Sigmoid colon (tissue), 7 donors: ENCODE measurements at places on chromosomes 6 and 20. TPM values are rescaled to one million over a fixed set of nuclear protein-coding genes. Genes with fewer than 3 reads are reported as not detected.
A peak's percentile ranks its signal among the peaks of the same experiment; 100 is the strongest.

- peak; percentile 37 for DNase-seq
Measured at GRCh38 chr20:32152421-32153155, 43.1 kb downstream of the TM9SF4 start.

The CGA gene
- total RNA-seq, result not detected

The KHDC1 gene
- 1.1 TPM for total RNA-seq

DNA sequence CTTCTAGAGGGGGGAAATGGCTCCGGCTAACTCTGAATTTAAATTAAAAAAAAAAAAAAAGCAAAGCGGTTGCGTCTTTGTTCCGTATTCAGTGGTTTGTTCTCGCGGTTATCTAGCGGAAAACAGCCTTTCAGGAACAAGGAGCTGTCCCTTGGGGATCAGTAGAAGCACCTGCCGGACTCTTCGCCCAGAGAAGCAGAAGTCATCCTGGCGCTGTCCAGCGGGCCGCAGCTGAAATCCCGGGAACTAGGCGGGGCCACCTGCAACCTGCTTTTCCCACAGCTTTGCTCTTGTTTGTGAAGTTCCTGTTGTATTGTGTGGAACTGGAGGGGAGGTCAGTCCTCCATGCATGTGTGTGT, 43.9 kb upstream of the GJE1 start:
- no peak for DNase-seq

- DNase-seq, result no peak
Measured at GRCh38 chr6:118780668-118781067, 113.3 kb upstream of the ASF1A start.

The CCN5 gene
- total RNA-seq, result 15.0 TPM

- DNase-seq, result no peak
Measured at GRCh38 chr6:20564269-20564668, 30.0 kb downstream of the CDKAL1 start.

The CST7 gene
- total RNA-seq, result not detected

The SMAP1 gene
- total RNA-seq, result 19.7 TPM

- DNase-seq, result no peak
Measured at GRCh38 chr6:66396145-66396544, 689.1 kb upstream of the EYS start.

DNA sequence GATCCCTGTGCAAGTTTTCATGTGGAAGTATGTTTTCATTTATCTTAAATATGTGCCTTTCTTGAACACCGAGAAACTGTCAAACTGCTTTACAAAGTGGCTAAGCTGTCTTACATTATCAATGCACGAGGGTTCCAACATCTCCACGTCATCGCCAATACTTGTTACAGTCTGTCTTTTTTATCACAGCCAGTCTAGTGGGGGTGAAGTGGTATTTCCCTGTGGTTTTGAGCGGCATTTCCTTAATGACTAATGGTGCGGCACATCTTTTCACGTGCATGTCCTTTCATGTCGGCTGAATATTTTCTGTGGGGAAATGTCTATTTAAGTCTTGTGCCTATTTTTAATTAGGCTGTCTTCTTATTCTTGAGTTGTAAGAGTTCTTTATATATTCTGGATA, 280.4 kb downstream of the FOXC1 start:
- DNase-seq, result no peak

GRCh38 chr20:32569380-32570305, 15.5 kb downstream of the NOL4L start:
- DNase-seq, result no peak

The DLL1 gene
- total RNA-seq, result 1.1 TPM

The KCNS1 gene
- total RNA-seq, result not detected

The RAET1L gene
- not detected for total RNA-seq

The ID4 gene
- total RNA-seq, result 6.1 TPM

GRCh38 chr6:26570027-26570809, 26.5 kb upstream of the ABT1 start:
- DNase-seq, result no peak

The HCRTR2 gene
- total RNA-seq, result not detected

The RTF2 gene
- total RNA-seq, result 60.2 TPM

The FAM120B gene
- total RNA-seq, result 40.4 TPM

The MATN4 gene
- total RNA-seq, result not detected

DNA sequence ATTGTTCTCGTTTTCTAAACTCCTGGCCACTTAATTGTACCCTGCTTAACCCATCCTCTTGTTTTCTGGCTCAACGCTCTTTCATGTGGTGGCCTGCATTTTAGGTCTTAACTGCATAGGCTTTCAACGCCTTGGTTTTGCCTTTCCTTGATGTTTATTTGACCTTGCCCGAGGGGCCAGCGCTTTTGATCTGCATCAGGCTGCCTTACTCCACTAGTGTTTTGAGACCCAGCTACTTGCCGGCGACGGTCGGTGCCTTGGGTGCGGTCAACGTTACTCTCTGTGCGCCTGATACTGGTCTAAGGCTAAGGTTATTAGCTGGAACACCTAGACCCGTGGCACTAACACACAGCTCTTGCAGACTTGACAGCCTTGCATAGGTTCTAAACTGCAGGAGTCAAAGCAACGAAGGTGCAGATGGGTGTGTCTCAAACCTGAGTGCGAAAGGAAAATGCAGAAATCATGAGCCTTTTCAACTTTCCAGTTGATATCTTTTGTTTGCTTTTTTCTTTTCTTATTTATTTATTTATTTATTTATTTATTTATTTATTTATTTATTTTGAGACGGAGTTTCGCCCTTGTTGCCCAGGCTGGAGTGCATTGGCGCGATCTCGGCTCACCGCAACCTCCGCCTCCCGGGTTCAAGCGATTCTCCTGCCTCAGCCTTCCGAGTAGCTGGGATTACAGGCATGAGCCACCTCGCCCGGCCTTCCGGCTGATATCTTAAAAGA, 138.8 kb downstream of the HFE start:
- no peak for DNase-seq

- no peak for DNase-seq
Measured at GRCh38 chr20:14470977-14471661, 133.7 kb upstream of the FLRT3 start.

The HINT3 gene
- total RNA-seq, result 41.4 TPM

DNA sequence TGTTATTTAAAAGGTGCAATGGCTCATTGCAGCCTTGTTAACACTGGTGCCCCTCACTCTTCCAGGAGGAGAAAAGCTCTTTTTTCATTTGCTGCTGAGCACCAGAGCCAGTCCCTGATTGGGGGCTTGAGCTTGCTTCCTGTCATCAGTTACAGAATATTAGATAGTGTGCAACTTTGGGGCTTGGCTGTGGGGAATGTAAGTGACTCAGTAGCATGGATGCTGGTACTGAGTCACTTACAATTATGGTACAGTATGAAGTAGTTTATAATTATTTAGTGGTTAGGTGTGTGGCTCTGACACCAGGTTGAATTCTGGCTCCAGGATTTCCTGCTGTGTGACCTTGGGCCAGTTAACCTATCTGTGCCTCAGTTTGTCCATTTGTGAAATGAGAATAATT, 37.6 kb downstream of the ANKS1A start:
- DNase-seq, result no peak

The BCL2L1 gene
- total RNA-seq, result 54.9 TPM

DNA sequence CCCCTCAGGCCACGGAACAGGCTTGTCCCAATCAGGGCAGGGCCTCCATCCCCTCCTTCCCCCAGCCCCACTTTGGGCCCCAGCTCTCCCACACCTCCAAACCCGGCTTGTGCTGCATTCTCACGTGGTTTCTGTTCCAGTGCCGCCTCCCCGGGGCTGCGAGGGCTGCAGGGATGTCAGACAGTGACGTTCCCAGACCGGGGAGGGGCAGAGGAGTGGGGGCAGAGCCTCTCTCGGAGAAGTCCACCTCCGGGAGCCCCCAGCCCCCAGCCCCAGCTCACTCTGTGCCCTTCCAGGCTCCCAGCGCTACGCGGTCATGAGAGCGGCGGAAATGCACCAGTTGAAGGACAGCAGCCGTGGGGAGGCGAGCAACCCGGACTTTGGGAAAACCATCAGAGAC, 18.5 kb downstream of the SLCO4A1 start:
- no peak for DNase-seq

The RNF144B gene
- total RNA-seq, result 7.5 TPM

GRCh38 chr6:30154709-30155519, 6.1 kb downstream of the TRIM10 start:
- DNase-seq, result no peak

DNA sequence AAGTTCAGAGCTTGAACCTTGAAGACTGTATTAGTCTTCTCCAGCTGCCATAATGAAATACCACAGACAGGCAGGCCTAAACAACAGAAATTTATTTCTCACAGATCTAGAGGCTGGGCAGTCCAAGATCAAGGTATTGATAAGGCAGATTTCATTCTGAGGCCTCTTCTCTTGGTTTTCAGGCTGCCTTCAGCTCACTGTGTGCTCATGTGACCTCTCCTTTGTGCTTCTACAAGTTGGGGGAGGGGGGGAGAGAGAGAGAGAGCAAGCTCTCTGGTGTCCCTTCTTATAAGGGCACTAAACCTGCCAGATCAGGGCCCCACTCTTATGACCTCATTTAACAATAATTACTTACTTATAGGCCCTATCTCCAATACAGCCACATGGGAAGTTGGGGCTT, 102.6 kb upstream of the RSPO3 start:
- DNase-seq, result no peak

DNA sequence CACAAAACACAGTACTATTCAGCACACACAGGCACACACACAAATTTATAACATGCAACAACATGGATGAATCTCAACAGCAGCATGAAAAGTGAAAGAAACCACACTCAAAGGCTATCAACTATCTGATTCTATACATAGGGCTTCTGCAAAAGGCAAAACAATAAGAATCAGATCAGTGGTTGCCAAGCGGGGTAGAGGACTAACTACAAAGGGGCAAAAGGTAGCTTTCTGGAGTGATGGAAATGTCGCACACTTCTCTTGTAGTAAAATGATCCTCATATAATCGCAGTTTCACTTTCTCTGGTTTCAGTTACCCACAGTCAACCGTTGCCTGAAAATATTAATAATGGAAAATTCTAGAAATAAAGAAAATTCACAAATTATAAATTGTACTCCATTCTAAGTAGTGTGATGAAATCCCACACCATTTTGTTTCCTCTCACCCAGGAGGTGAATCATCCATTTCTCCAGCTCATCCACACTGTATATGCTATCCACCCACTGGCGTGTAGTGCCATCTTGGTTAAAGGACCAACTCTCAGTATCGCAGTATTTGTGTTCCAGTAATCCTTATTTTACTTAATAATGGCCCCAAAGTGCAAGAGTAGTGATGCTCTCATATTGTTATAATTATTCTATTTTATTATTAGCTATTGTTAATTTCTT, 12.8 kb upstream of the PLN start:
- no peak for DNase-seq

DNA sequence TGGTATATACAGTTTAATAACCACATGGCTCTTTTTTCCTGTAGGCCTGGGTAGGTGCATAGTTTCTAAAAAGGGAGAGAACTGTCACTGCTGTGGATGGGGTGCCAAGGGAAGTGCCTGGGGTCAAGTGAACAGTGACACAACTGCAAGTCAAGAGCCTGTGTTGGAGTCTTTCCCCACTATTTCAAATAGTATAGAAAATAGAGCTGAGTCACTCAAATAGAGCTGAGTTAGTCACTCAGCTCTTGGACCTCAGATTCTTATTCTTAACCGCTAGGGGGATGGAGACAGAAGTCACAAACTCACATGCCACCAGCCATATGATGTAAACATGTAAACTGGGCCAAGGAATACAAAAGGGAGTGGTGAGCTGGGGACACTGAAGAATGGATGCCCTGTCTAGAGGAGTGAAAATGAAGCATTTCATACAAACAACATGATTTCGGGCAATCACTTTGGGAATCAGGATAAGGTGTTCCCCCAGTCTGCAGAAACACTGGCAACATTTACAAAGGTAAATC, 2.1 kb downstream of the NQO2 start:
- DNase-seq, result no peak

DNA sequence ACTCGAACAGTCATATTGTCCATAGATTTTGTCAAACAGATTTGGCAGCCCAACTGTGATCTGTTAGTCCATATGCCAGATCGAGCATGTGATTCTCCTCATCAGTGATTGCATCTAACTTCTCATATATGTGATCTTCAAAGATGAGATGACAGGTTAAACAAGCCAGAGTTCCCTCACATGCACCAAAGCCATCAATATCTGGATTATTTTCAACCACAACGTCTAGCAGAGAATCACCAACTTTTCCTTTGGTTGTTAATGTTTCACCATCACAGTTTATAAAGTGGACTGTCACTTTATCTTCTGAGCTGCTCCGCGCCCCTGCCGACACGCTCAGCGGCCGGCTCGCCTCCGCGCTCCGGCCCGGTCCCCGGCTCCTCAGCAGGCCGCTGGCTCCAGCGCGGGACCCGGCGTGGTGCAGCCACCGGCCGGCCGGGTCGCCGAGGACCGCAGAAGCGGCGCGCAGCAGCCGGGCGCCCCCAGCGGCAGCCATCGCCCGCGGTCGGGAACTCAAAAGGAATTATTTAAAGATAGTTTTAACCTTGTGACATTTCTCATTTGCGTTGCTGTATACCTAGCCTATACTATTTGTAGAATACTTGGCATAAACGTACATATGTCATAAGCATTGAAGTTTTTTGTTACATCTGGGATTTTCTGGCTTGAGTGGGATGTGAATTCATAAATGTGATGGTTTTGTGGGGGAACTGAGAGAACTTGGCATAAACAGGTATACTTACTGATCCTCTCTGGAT, 40.1 kb upstream of the DYNLRB1 start:
- DNase-seq, result no peak

The PRPH2 gene
- 0.71 TPM for total RNA-seq

The SSTR4 gene
- total RNA-seq, result not detected

DNA sequence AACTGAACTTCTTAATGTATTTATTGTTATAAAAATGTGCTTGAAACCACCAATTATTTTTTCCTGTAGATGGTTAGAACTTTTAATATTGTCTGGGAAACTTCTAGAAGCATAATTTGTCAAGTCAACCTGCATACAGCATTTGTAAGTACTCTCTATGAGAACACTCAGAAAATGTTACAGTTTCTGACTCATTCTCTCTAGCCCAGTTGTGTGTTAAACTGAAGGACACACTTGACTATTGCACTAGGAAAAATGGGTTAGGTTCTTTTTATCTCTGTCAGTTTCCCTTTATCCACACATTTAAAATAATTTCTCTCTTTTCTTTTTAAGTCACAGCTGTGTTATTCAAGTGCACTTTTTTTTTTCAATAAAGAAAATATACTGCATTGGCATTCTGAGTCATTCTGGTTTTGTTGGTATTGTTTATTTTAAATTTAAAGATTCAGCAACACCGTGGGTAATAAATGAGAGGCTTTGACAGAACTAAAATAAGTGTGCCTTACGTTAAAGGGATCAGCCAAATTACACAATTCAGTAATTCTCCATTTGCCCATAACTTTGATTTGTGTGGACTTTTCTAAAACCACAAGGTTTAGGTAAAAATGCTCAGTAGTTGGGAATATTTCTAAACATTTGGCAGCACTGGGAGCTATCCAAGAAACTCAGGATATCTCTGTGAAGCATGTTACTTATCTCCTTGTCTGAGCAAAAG, 50.7 kb downstream of the OPN5 start:
- DNase-seq, result no peak

The OPRM1 gene
- total RNA-seq, result 0.41 TPM

The IRF4 gene
- 0.28 TPM for total RNA-seq

DNA sequence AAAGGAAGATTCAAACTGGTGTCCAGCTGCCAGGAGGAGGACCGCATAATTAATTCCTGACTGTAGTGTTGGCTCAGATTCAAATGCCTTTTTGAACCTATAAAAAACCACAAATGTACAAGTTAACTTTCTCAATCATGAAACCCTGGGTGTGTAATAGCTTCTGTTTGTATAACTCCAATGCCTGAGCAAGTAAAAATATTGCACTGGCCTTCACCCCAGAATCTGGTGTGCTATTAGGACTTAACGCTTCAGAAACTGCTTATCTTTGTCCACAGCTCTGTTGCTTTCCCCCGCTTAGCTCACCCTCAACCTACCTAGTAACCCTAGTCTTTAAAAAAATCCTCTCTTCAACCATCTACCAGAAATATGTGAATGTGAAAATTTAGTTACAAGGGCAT, 119.1 kb upstream of the MAP7 start:
- no peak for DNase-seq

The FAM83C gene
- not detected for total RNA-seq

The COL9A1 gene
- 0.28 TPM for total RNA-seq
